ENCODE measurements at places on chromosomes 12 and 14.

- no peak for DNase-seq
Observed at GRCh38 chr12:19988459-19988873, 379.9 kb upstream of the PDE3A start.

GRCh38 chr12:29640589-29641345, 143.0 kb downstream of the TMTC1 start:
- no peak for DNase-seq

DNA sequence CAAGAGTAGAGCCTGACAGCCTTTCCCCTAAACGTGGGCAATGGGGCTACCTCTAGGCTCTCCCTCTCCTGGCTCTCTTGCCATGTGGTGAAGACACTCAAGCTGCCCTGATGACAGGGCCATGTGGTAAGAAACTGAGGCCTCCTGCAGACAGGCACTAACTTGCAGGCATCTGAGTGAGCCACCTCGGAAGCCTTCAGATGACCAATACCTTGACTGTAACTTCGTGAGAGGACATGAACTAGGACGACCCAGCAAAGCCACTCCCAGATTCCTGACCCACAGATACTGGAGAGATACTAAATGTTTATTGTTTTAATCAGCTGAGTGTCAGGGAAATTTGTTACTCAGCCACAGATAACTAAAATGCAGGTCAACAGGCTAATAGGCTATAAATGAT, 96.4 kb downstream of the EFCAB11 start:
- DNase-seq, result no peak

GRCh38 chr12:100643246-100643645, 69.8 kb downstream of the GAS2L3 start:
- DNase-seq, result no peak

GRCh38 chr12:70321191-70321590, 44.9 kb upstream of the KCNMB4 start:
- DNase-seq, result no peak

DNA sequence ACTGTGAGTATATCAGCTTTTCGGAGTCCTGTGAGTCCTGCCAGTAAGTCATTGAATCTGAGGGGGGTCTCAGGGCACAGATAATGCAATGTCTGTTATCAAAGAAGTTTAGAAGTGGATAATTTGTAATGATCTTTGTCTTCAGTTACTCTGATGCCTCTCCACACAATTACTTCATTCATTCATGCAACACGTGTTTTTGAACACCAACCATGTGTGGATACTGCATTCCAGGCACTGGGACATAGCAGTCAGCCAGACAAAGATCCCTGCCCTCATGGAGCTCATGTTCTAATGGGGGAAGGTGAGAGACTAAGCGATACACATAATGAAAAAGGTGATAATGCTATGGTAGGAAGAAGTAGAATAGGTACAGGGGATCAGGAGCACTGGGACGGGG, 60.8 kb upstream of the SCN8A start:
- no peak for DNase-seq

GRCh38 chr12:121537814-121538698, 42.8 kb downstream of the KDM2B start:
- no peak for DNase-seq

- DNase-seq, result no peak
Observed at GRCh38 chr12:52078276-52078675, 1.2 kb upstream of the SMIM41 start.

DNA sequence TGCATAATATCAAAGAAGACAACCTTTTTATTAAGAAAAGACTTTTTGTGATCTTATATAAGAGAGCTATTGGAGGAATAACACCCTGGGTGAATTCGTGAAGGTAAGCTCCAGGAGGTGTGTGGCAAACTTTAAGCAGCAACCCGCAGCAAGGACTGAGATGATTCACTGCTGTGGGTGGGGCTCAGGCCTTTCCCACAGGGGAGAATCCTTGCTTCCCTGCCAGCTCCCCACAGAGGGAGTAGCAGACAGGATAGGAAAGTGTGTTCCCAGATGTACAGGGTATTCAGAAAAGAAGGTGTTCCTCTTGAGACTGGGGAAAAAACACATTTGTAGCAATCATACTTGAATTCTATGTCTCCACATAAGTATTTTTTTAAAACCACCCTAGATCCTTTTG, 9.2 kb downstream of the NDUFA12 start:
- DNase-seq, result no peak

- DNase-seq, result no peak
Observed at GRCh38 chr14:96304956-96305355, 48.9 kb downstream of the BDKRB1 start.

GRCh38 chr14:92792885-92793284, 1.2 kb upstream of the GOLGA5 start:
- no peak for DNase-seq

DNA sequence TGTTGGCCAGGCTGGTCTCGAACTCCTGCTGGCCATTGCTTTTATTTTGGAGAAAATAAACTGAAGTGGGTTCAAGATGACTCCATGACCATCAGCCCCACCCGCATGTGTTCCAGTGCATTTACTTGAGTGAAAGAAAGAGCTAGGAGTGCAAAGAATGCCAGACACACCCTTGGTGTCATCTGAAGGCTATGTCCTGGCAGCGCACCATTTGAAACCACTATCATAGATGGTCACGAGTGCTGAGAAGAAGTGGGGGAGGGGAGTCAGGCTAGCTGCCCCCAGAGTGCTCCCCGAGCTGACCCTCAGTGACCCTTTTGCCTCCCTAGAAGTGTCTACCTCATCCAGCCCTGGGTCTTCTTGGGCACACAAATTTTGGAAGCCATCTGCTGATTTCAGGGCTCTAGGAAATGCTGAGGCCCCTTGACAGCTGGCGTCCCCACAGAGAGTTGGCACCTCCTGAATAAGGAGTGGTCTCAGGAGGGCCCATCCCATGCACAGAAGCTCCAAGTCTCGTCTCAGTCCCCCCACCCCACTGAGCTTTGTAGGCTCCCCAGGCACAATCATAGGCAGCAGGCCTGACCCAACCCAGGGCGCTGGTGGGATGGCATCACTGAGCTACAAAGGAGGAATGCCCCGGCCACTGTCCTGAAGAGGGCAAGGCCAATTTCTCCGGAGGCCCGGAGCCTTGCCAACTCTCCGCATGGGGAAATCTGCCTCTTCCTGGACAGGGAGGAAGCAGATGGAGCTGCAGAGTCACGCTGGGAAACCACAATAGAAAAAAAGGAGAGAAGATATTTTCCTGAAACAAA, 28.0 kb downstream of the PXN start:
- no peak for DNase-seq

DNA sequence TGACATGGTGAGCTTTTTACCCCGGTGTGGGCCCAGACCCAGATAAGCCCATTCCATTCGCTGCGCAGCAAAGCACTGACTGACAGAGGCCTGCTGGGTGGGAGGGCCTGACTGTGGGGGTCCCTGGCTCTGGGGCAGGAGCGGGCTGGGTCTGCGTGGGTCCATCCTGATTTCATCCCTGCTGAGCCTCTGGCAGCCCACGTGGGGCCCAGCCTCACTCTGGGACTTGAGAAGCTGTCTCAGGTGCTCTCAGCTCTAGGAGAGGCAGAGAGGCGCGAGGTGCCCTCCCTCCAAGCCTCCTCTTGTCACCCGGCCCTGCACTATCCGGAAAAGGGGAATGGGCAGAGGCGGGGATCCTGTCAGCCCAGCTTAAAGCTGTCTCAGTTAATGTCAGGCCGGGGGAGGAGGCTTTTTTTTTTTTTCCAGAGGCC, 927 bp downstream of the ABCB9 start:
- DNase-seq, result no peak

GRCh38 chr14:90811641-90812040, 4.6 kb downstream of the TTC7B start:
- DNase-seq, result no peak

- no peak for DNase-seq
Observed at GRCh38 chr12:116620124-116620491, 60.9 kb downstream of the MAP1LC3B2 start.

GRCh38 chr12:102462795-102463465, 17.4 kb downstream of the IGF1 start:
- DNase-seq, result no peak

- no peak for DNase-seq
Observed at GRCh38 chr14:50941151-50941550, 3.1 kb downstream of the PYGL start.

GRCh38 chr14:74346341-74346740, 1.9 kb upstream of the VRTN start:
- no peak for DNase-seq

Data from esophagus squamous epithelium (tissue), 5 donors.